ENCODE measurements at places on chromosomes 3 and 15.

- DNase-seq: no peak
Measured at GRCh38 chr15:40618023-40618422, 24.0 kb downstream of the KNL1 start.

- peak; percentile 59 for DNase-seq
Measured at GRCh38 chr3:49339581-49339940, 292 bp downstream of the USP4 start.

- no peak for DNase-seq
Measured at GRCh38 chr3:78258798-78259197, 1218.9 kb downstream of the ROBO2 start.

DNA sequence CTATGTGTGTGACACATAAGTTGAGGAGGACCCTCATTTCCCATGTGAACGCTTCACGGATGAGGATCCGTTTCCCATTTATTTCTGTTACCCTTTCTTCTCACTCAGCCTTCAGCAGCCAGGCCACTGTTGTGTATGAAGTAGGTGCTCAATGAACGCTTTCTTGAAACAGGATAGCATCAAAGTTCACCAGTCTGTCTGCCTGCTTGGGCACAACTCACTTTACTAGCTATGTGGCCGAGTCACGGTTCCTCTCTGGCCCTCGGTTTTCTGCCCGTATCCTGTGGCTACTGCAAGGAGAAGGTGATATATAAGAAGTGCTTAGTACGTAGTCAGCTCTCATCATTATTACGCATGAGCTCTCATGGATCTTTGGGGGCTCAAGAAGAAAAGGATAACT, 22.4 kb downstream of the ACSBG1 start:
- peak; percentile 30 for DNase-seq

DNA sequence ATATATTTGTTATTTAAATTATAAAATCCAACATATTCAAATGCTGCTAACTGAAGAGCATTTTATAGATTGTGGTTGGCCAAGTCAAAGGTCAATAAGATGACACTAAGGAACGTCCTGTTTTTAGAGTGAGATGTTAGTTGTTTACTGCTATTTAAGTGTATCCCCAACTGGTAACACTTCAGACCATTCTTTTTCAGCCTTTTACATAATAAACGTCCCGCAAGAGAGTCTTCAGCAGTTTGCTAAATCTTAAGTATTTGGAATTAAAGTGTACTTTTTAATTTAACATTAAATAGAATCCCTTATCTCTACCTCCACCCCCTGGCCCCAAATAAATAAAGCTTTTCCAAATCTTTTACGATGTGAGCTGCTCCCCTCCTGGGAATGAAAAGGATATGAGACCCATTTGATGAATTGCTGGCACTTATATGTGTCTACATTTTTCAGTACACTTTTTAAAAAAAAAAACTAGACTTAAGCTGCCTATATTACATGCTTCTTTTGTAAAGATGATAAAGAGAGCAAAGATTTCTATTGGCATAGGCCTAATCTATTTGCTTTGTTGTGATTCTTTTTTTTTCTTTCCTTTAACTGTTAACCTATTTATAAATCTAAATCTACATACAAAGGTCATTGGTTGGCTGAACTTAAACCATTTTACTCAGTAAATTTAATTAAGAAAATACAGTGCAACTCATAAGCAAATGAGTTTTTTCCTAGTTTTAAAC, 101.8 kb upstream of the SKOR1 start:
- DNase-seq: no peak

- no peak for DNase-seq
Measured at GRCh38 chr15:62826561-62826960, 216.0 kb upstream of the TPM1 start.

DNA sequence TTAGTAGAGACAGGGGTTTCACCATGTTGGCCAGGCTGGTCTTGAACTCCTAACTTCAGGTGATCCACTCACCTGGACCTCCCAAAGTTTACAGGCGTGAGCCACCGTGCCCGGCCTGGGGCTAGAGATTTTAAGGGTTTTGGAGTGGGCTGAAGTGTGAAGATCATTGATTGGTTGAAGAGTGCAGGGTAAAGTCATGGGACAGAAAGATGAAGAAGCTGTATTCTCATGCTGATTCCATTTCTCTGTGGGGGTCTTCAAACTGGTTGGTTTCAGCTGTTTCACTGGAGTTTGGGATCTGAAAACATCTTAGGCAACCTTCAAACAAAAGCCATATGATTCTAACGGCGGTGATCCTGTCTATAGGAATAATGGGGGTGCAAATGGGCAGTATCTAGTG, 52.1 kb downstream of the GATM start:
- DNase-seq: no peak

- DNase-seq: peak; percentile 68
Measured at GRCh38 chr15:29322415-29322814, 52.8 kb upstream of the NSMCE3 start.

- peak; percentile 61 for DNase-seq
Measured at GRCh38 chr3:146682171-146682570, 77.0 kb upstream of the PLSCR5 start.

GRCh38 chr3:133843634-133844033, 38.0 kb downstream of the SRPRB start:
- no peak for DNase-seq

DNA sequence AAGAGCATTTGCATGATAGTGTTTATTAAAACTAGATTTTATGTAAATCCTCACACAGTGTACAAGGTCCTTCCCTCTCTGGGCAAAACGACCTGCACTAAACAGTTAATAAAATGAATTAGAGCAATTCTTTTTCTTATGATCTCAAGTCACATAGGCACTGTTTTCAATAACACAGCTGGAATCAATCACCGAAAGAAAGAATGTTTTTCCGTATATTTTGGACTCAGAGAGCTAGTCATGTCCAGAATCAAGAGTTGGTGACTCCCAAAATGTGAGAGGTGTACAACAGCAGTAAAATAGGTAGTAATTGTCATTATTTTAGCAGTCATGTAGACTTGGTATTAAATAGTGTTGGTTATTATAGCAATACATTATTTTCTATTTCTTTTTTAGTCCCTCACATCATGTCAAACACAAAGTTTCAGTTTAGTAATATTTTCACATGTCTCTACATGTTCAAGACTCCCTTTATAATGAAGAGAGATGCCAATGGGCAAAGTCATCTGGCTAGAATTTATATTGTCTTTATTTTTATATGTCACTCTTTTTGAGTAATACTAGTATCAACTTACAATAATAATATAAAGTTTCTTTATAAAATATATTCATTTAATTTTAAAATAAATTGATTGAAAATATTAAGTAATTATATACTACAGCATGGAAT, 448.6 kb upstream of the CDIN1 start:
- DNase-seq: no peak

DNA sequence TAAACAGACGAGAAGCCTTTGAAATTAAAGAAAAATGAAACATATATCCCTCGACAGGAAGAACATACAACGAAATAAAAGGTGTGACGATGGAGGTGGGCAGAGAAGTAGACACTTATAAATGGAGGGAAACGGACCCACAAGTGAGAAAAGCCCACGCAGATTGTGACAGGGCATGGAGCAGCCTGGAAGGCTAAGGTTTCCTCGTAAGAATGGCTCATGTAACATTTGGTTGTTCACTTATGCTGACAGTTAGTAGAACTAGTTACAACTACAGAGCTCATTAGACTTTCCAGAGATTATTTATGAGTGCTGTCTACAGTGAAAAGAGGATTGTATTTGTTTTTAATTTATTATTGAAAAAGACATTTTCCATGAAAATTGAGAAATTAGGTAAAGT, 82.6 kb downstream of the NR1I2 start:
- no peak for DNase-seq

DNA sequence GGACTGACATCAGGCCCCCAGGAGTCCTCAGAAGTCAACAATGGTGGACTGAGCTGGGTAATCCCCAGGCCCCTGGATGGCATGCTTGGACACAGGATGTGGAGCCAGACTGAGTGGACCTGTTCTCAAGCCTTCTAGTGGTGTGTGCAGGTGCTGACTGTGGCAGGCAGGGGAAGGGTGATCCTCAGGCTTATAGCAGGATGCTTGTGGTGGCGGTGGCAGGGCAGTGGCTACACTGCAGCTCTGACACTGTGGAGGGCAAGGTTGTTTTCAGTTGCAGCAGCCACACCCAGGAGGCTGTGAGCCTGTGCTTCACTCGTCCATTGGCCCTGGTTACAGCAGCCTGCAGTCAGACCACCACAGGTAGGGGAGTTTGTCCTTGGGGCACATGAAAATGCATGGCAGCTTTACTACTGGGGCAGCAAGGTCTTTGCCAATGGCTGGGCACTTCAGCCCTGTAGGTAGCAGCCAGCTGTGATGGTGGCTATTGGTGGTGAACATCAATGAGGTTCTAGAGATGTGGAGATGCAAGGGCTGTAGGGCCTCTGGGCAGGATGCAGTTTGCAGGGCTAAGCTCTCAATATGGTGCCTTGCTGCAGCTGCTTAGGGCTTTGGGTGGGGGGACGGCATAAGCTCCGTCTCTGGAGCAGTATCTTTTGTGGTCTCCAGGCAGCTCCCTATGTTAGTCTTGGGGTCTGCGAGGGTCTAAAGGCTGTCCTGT, 17.5 kb upstream of the MYO5A start:
- peak; percentile 8 for DNase-seq

DNA sequence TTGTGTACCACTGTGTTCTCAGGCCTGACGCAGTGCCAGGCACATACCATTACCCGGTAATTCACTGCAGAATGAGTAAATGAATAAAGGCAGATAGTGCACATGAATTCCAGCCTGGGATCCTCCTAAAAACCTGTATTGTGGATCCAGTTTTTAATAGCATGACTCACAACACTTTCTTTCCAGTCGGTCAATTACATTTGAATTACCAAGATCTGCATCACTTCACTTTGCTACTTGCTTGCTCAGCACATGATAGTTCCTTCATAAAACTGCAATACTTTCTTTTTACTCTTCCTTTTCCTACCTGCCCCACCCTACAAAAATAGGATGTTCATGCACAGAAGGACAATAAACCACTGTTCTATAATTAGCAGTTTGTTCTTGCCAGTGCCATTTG, 553.8 kb downstream of the MAGI1 start:
- no peak for DNase-seq

DNA sequence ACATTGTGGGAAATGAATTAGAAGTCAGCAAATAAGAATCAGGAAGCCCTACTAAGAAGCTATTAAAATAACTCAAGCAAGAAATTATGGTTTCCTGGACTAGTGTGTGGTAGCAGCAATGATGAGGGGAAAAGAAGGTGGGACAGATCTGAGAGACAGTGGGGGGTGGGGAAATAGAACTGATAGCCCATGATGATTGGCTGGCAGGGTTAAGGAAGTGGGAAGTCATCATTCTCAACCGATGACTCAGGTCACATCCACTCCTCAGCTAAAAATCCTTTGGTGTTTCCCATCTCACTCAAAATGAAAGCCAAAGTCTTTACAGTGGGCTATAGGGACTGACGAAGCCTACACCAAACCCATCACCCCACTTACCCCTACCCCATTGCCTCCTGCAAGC, 153.9 kb upstream of the ARHGEF26 start:
- DNase-seq: no peak

All from NCI-H69 (cell line).